ENCODE measurements at places on chromosomes 1 and 21.
A peak's percentile ranks its signal among the peaks of the same experiment; 100 is the strongest.

GRCh38 chr1:25808481-25809244, 8.7 kb downstream of the SELENON start:
- no peak for DNase-seq

DNA sequence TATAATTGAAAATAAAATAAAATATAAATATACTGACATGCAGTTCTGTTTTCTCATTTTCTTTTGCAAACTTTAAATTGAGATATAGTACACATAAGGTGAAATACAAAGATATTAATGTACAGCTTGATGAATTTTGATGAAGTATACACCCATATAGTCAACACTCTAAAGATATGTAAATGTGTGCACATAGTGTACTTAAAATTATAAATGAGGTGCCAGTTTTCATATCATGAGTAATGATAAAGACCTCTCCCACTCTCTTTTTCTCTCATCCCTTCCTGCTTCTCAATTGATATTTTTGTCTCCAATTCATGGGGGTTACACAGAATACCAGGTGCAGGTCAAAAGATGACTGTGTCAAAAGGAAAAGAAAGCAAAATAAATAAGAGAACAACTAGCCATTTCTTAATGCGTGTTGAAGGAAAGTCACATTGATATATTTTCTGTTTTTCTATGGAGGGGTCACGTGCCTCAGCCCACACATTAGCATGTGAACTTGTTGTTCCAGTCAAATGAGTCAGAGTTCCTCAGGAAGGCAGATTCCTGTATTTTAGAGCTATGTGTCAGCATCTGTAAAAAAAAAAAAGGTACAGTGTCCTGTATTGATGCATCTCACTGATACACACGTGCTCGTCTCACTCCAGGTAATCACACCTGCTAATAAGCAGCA, 64.3 kb upstream of the HOOK1 start:
- peak; percentile 81 for DNase-seq

GRCh38 chr1:4549930-4550329, 104.5 kb upstream of the AJAP1 start:
- DNase-seq = no peak

DNA sequence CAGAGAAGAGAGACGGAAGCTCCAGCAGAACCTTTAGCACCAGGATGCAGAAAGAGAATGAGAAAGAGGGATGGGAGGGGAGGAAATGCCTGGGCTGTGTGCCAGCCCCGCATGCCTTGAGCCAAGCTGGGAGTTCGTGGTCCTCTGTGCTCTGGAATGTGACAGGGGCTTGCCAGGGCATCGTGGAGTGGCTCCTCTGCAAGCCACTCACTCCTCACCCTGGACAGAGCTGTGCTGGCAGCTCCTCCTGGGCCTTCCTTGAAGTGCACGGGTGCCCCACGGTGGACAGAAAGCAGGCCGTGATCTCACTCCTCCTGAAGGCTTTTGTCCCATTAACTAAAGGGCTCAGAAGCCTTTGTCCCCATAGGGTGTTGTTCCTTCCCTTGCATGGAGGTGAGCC, 34.8 kb upstream of the PRELP start:
- peak; percentile 59 for DNase-seq

DNA sequence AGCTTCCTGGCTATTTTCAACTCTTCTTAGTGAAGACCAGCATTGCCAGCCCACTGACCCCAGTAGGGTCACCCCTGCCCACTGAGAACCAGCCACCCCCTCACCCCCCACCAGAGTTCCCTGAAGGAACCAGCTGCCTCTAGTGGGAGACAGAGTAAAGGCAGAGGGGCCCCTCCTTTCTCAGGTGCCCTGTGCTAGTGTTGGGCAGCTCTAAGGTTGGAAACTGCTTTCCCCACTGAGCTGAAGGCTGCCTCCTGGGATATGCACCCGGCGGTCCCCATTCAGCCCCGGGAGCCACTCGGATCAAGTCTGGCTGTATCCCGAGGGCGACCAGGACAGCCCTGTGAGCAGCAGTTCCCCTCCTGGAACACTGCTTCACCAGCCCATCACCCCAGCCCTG, 111.0 kb downstream of the PGBD5 start:
- DNase-seq = no peak

DNA sequence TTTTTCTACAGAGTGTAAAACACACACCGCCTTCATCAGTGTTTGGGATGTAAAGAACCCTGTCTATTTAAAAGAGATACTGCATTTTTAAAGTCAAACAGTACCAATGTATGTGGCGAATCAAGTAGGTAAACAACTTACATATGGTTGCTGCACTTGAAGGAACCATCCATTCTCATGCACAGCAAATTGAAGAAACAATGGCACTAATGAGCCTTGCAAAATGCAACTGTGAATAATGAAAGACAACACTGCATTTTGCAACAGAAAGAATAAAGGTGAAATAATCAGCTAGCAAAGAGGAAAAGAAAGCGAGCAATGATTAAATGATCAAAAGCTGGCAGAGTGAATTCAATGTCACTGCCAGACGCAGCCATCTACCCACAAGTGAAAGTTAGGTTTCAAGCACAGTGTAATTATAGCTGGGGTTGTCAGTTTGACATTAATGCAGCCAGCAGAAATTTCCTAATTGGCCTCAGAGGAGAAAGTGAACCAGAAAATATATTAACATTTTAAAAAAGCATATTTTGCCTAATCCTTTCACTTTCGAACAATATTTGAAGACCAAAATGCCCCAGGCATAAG, 10.9 kb upstream of the BARHL2 start:
- no peak for DNase-seq

GRCh38 chr1:151373196-151373595, 691 bp upstream of the SELENBP1 start:
- DNase-seq = no peak

- DNase-seq = no peak
Measured at GRCh38 chr1:42838482-42839190, 7.8 kb upstream of the ZNF691 start.

- no peak for DNase-seq
Measured at GRCh38 chr1:205693421-205693991, 13.2 kb upstream of the SLC45A3 start.

DNA sequence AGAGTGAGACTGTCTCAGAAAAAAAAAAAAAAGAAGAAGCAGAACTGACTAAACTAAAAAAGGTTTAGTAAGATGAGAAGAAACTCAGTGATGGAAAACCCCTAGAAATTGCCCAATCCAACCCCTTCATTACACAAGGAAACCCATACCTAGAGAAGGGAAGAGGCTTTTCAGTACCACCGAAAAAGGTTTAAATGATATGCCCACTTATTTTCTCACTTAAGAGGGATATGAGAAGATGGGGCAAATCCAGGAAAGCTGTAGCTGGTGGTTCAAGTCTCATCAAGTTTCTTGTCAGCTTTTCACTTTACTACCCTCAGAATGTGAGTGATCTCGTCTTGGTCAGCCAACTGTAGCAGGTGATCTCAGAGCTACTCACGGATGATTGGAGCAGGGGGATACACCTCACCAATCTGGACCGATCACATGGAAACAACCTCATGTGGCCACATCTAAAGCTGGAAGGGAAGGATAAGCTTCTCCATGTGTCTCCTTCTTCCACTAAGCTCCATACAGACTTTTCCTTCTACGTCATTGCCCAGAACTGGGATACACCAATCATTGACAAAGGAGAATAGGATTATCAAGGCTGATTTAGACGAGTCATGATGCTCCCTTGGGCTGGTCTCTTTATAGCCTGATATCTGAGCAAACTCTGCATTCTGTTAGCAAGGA, 126.7 kb upstream of the POU3F1 start:
- no peak for DNase-seq

GRCh38 chr1:223748773-223749733, 36.7 kb downstream of the CAPN2 start:
- peak; percentile 60 for DNase-seq

DNA sequence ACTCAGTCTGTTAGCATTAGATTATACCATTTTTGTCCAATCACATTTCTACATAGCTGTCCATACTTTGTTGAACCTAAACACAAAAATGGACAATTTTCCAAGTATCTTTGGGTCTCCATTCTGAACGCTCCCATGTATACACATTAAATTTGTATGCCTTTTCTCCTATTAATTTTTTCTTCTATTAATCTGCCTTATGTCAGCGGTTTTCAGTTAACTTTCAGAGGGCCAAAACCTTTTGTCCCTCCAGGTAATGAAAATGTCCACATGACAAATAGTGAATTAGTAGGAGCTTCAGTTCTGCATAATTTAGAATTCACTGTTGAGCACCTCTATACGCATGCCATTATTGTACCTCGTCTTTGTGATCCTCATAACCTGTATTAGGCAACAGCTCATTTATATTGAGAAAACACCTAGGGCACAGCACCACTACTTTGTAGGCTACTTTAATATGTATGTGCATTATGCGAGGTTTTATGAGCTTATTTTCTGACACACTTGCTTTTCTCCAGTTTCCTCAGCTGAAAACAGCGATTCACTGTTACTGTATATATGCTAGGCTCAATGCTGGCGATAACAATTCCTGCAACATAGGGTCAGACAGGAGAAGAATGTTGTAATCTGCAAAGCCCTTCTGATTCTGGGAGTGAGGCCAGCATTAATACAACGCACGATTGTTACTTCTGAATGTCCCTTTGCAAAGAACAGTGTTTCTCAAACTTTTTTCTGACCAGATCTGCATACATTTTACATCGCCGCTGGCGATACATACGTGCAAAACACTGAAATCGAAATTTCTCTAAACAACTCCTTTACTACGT, 1.1 kb upstream of the ABCD3 start:
- peak; percentile 62 for DNase-seq

DNA sequence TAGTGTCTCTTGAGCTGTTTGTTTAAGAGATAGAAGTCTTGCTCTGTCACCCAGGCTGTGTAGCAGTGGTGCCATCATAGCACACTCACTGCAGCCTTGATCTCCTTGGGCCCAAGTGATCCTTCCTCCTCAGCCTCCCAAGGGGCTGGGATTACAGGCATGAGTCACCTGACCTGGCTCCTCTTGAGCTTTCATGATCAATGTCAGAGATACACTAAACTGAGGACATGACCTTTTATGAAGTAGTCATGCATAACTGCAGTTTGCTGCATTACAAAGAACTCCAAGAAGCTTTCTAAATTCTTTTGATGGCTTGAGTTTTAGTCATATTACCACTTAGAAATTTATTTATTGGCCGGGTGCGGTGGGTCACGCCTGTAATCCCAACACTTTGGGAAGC, 77.7 kb downstream of the CC2D1B start:
- DNase-seq = peak; percentile 10

DNA sequence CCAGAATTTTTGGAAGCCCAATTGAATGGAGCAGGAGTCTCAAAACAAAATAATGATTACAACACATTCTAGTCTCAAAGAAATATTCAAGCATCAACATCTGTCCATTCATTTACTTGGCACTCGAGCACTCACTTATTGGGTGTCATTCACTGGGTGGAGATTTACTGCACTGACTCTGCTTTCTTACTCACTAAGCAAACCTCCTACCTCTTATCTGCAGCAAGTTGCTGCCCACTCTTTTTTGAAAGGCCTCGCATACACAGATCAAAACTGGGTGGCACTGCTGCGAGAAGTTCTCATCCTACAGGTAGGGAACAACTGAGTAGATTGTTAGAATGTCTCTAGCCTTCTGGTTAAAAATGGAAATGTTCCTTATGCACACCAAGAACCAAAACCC, 18.0 kb downstream of the RHBDL2 start:
- DNase-seq = no peak

DNA sequence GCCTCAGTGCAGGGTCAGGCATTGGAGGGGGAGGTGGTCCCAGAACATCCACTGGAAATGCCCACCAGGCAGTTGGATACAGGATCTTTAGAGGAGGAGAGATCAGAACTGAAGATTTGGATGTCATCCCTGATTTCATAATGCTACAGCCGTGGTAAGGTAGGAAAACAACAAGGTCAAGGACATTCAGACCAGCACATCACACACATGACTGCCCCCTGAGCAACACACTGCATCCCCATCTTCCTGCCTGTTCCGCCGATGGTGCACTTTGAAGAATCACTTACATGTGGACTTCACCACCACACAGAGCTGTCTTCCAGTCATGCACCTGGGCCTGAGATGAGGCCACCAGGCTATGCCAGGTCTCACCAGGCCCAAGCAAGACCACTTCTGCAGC, 16.7 kb downstream of the KIAA1614 start:
- no peak for DNase-seq

- DNase-seq = no peak
Measured at GRCh38 chr1:225191199-225191753, 236.6 kb downstream of the LBR start.

- no peak for DNase-seq
Measured at GRCh38 chr1:7554385-7555235, 216.5 kb upstream of the VAMP3 start.

GRCh38 chr1:105556266-105556665, 1500.2 kb upstream of the PRMT6 start:
- DNase-seq = no peak

DNA sequence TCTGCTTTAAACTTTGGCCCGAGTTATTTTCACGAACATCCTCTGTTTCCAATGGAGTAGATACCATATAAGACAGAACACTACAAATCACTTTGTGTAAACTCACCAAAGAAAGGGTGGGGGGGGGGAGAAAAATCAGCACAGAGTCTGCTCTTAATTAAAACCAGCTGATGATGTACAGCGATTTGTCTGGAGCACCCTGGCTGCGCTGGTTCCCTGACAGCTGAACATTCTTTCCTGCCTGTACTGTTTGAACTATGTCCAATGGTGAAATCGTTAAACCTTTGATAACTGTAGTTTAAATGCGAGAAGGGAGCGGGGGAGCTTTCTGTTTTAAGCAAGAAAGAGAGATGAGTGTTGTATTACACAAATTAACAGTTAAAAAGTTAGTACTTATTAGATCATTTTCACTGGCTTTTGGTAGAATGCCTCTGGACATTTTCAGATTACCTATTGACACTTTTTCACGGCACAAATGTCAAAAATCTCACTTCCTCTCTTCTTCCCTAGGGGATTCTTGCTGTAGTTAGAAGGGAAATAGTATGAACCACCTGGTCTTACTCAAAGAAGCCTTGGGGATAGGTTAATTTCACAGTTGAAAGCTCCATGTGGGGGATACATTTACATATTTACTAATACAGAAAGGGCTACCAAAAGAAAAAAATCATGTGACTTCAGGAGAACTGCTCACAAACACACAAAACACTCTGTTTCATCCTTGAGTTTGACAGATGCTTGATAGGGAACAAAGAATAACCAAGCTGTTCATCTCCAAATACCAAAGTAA, 140.2 kb upstream of the RUNX1 start:
- DNase-seq = peak; percentile 27

DNA sequence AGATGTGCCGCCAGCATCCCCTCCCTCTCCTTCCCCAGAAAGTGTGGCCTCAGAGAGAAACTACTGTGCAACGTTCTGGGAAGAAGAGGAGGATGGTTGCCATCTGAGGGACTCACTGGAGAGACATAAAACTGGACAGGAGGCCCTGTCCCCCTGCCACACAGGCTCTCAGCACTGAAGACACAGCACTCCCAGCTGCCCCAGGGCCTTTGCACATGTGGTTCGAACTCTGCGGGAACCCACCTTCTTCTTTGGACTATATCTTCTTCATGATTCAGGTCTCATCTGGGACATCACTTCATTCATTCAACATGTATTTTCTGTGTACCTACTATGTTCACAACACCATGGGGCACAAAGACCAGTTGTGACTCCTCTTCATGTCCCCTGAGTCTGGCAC, 17.4 kb downstream of the IGSF21 start:
- DNase-seq = no peak

GRCh38 chr1:174247472-174247871, 88.2 kb downstream of the RABGAP1L start:
- no peak for DNase-seq

- DNase-seq = no peak
Measured at GRCh38 chr1:11211925-11212587, 22.9 kb downstream of the ANGPTL7 start.
